ENCODE measurements at places on chromosomes 3 and 15.

GRCh38 chr15:51936105-51936478 is 35.5 kb downstream of the LEO1 start:
- no peak for DNase-seq

DNA sequence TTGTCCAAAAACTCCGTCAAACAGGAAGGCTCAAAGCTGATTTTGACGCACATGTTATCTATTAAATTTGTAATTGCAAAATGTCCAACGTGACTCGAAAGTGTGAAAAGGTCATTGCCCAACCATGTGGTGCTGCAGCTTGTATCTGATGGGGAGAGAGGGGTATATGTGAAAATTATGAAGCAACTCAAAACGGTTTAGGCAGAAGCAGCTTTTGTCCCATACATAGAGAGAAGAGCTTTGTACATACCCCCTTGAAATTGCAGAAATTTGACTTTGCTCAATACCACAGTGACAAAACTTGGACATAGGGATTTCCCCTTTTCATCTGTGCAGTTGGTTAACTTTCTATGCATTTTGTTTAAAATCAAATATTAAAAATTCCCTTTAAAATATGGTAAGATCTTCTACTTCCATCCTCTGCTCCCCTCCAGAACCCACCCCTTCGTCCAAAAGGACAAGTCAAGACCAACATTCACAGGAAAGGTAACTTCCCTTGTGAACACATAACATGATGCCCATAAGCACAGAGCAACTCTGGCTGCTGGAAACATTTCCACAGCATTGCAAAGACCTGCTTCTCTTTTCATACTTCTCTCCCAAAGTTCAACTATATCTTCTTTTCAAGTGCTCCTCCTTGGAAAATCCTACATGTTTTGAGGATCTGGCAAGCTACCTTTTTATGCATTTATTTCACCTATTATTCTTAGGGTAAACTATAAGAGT is 253.7 kb upstream of the THBS1 start:
- no peak for DNase-seq

DNA sequence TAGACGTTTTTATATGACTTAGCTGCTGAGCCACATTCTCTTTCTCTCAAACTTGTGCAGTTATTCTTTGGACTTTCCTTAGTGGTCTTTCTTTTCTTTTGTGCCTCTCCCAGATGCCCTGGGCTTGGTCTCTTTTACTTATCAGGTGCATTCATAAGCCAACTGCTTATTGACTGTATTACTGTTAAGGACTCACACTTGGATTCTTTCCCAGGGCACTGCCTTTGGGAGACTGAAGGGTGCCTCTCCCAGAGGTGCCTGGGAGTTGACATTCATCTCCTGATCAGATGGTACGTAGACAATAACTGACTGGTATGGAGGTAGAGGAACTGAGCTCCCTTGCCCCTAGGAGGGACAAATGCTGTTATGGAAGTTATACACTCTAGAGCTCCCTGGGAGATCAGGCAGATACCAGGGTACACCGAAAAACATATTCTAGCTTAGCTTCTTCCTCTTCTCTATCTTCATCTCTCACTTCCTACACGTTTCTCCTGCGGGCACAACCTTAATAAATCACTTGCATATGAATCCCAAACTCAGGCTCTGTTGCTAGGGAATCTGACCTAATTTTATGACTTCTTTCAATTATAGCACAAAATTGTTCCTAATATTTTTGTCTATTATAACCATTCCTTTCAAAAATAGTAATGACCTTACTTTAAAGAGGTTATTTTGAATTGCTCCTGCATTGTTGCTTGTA is 24.7 kb downstream of the PARP15 start:
- no peak for DNase-seq

DNA sequence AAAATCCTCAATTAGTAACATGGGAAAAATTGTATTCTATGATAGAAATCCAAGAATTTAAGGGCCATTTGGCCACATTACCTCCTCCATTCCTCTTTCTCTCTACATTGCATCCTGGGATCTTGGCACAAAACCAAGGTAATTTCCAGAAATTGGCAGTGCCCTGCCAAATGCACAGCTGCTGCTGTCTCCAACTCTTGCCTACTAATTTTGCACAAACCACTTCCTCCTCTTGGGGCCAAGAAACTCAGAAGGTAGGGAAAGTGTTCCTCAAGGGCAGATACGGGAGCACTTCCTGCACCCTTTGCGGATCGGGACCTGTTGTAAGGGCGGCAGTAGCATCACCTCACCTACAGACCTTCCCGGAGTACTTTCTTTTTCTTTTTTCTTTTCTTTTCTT is 57.8 kb downstream of the MAP3K13 start:
- DNase-seq = no peak

DNA sequence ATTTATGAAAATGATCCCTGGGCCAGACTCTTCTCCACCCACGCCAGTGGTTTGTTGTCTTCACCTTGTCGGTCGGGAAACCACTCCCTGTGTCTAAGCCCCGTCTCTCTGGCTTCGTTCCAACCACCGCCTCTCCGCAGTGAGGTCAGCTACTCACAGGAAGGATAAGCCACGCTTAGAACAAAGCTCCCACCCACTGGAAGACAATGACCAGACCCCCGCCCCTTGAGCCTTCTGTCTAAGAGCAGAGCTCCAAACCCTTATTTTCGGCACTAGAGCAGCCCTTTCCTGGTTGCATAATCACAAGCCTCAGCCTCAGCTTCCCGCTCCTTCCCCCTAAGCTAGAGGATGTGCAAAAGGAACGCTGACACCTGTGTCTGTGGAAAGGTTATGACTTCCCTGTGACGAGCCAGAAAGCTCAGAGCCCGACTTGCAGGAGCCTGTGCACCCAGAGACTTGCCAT is 114.9 kb upstream of the MEF2A start:
- peak; percentile 41 for DNase-seq

GRCh38 chr15:60760646-60761504 is 281.9 kb upstream of the ICE2 start:
- no peak for DNase-seq

- no peak for DNase-seq
Observed at GRCh38 chr3:107345822-107346405, 31.3 kb upstream of the CCDC54 start.

DNA sequence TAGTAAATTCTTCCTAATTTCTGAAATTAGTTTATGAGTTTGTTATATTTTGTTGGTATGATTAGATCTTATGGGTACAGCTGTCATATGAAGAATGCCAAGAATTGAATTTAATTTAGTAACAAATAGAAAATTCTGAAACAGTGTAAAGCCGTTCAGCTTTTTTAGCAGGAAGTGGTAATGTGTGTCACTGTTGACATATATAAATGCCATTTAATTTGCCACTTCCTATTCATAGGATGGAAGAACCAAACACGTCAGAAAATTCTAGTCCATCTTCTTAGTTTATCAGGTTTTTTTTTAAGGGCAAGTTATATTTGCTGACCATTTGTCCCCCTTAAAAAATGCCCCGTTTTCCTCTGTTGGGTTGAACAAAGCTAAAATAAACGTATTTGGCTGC is 43.0 kb downstream of the RAB8B start:
- no peak for DNase-seq

GRCh38 chr15:26804063-26804804 is 31.4 kb upstream of the GABRB3 start:
- DNase-seq = no peak

DNA sequence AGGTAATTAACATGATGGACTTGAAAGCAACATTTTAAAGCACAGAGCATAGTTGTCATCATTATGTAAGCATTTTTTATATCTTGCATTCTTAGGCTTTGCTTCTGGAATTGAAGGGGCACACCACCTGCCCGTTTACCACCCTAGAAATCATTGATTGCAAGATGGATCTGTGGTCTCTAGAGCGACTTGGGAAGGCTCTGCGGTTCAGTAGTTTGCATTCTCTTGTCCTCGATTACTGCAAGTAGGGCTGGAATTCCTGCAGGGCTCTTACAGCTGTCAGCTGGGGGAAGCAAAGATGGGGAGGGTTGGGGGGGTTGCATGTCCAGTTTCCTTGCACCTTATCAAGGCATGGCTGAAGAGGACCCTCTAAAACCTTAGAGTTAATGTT is 56.7 kb upstream of the RNF7 start:
- DNase-seq = no peak

DNA sequence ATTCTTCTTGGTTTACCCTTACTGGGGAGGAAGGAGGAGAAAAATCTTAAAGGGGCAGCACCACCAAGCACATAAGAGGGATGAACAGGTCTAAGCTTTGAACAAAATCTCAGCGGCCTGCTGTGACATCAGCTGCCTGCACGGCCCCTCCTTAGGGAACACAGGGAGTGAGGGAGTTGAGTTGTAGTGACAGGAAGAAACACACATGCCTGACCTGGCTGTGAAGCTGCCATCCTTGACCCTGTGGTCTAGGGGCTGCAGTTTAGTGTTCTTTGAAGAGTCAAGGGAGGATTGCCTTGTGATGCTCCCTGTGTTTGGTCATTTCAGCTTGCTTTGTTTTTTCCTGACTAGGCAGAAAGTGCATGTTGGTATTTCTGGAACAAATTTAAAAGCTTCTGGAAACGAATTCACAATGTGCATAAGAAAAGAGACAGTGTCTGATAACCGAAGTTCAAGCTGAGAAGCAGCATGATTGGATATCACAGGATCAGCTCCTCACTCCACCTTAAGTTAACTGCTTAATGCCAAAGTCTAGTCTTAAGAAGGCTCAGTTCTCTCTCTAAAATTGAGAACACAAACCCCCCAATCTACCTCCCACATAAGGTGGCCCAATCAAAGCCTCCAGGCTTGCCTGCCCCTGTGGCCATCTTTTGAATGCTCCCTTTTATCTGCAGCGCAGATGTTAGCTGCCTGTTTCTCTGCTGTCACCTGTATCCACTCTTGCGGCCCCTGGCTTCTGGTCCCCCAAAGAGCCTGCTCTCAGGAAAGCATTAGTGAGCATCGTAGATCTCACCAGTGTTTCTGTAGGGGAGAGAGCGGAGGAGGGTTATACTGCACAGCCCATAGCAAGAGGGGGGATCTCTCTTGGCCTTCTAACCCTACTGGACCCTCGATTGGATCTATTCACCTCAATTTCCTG is 82.2 kb downstream of the SCN11A start:
- no peak for DNase-seq

DNA sequence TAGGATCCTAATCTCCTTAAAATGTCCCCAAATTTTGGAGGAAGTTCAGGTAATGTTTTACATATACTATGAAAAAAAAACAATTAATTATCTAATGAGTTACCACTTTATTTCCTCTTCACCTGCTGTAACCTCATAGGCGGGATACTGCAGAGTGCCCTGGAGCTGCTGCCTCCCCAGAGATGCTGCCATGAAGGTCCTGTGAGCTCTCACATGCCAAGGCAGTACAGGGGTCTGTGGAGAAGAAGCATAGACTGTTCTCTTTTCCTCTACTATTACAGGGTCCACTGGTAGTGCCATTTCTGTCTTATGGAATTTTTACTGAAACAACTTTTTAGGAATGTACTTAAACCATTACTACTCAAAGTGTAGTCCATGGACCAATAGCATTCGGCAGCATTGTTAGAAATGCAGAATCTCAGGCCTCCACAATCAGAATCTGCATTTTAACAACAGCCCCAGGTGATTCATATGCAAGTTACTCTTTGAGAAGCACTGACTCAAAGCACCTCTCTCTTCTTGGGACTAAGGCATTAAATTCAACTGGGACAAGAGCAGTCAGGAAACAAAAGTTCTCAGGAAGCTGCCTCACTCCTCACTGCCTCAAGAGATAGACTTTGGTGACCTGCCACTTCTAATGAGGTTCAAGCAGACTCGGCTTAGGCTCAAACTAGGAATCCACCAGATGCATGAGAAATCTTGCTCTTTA is 30.3 kb upstream of the CPOX start:
- DNase-seq = no peak

DNA sequence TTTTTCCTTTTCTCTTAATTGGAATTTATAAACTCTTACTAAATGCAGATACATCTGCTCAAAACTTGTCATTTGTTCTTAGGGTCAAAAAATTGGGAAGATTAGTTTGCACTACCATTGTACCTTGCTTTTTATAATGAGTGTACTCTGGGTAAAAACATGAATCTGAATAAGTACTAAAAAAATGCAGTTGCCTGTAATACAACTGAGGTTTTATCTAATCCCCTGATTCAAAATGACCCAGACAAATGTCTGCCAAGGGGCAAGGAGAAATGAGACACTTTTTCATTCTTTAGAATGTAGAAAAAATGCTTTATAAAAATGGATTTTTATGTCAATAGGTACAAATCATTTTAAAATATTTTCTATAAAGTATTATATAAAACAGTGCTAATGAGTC is 42.4 kb downstream of the RASA2 start:
- DNase-seq = no peak

GRCh38 chr3:194315088-194315964 is 35.8 kb downstream of the CPN2 start:
- peak; percentile 87 for DNase-seq

DNA sequence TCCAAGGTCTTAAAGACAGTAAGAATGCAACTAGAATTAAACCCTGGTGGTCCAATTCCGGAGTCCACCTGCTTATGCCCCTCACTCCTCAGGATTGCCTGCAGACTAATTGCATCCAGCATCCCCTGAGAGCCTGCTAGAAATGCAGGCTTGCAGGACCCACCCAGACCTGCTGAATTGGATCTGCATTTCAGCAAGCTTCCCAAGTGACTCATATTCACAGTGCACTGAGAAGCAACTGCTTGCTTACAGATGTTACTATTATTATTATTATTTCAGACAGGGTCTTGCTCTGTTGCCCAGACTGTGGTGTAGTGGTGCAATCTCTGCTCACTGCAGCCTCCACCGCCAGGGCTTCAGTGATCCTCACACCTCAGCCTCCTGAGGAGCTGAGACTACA is 83.5 kb upstream of the VGLL4 start:
- no peak for DNase-seq

DNA sequence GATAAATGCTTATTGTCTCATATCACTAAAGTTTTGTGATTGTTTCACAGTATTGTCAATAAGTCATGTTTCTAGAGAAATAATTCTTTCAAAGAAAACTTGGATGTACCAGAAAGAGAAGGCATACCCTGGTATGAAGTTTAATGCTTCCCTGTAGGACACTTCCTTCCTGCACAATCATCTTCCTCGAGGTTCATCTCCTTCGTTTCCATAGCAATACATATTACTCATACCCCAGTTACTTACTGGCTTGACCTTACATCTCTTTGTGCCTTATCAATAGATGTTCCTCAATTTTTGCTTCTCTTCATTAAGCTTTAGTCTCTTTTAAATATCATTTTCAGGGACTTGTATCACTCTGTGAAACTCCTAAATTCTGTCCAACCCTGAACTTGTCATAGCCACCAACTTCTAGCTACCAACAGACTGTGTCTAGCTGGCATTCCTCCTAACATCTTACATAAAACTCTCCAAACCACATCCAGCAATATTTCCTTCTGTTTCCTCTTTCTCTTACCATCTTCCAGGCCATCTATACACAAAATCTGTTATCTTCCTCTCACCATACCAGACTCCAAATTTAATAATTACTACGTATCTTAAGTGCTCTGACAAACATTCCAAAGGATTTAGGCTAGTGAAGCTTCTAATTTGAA is 134.3 kb downstream of the GADL1 start:
- no peak for DNase-seq

- DNase-seq = no peak
Observed at GRCh38 chr3:179715582-179715981, 62.7 kb downstream of the USP13 start.

- peak; percentile 44 for DNase-seq
Observed at GRCh38 chr15:64163659-64164362, 989 bp upstream of the PPIB start.

GRCh38 chr15:56805466-56806147 is 72.3 kb upstream of the ZNF280D start:
- DNase-seq = no peak
